Gastrocnemius medialis (tissue), 4 donors: ENCODE measurements at places on chromosomes 3 and 15. TPM values are rescaled to one million over a fixed set of nuclear protein-coding genes. Genes with fewer than 3 reads are reported as not detected.

DNA sequence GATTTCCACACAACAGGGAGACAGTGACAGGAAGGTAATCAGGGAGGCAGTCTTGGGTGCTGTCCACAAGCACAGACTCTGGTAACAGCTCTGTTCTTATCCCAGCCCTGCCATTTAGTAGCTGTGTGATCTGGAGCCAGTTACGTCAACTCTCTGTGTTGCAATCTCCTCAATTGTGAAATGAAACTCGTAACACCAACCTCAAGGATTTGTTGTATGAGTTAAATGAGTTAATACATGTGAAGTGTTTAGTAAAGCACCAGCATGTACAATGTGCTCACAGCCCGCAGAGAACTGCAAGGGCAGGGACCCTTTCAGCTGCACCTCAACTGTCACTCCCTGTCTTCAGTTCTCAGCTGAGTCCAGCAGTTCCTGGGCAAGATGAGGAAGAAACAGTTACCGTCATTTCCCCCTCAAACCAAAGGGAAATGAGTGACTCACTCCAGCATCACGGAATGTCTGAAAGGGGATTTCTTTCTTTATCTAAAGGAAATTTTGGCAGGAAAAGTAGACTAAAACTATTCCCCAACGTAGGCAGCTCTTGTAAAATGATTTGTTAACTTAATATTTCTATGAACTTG lies 39.9 kb upstream of the MB21D2 start:
- H3K27ac ChIP-seq, result peak overlapping the region; percentile 27
- H3K27me3 ChIP-seq, result no peaks in the 10 kb centered on the region
- H3K4me3 ChIP-seq, result no peak overlapping the region

DNA sequence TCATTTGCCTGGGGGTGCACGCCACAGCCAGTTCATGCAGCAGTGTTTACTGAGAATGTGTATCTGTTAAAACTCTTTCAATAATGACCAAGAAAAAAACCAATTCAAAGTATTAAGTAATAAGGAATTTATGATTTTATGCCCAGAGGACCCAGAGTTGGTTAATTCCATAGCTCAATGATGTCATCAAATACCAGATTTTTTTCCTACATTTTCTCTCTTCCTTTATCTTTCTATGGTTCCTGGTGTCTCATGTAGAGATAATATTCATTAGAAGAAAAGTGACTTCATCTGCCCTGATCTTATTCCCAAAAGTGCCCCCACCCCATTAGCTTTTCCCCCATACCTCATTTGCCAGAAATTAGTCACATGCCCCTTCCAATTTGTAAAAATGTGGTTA lies 44.6 kb upstream of the LMCD1 start:
- no peaks in the 10 kb centered on the region for H3K36me3 ChIP-seq
- H3K27ac ChIP-seq, result no peak overlapping the region
- H3K4me3 ChIP-seq, result no peak overlapping the region

- no peak overlapping the region for H3K27ac ChIP-seq
- no peaks in the 10 kb centered on the region for H3K36me3 ChIP-seq
- no peaks in the 10 kb centered on the region for H3K27me3 ChIP-seq
- H3K4me3 ChIP-seq, result no peak overlapping the region
Observed at GRCh38 chr3:25412269-25412668, 15.8 kb upstream of the RARB start.

DNA sequence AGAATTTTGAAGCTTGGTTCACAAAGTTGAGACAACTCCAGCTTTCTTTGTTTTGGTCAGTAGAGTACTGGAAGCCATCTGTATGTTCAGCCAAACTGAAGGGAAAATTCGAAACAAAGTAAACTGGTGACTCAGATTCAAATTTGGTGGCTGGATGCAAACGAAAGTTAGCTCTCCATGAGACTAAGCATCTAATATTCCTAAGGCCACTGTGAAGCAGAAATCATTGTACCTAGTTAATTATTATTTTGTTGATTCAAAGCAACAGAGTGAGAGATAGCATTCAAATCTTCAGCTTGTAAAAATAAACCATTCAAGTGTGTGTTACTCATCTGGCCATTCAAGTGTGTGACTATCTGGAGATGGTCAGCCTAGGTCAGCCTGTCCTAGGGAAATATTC lies 42.1 kb downstream of the NR2F2 start:
- no peak overlapping the region for H3K4me3 ChIP-seq
- peaks cover 15% of the 10 kb centered on the region for H3K27me3 ChIP-seq
- no peak overlapping the region for H3K27ac ChIP-seq
- no peak for DNase-seq

The DNASE1L3 gene
- 0.29 TPM for total RNA-seq
